Fibroblast of the aortic adventitia (primary cell): ENCODE measurements at places on chromosomes 4 and X.

DNA sequence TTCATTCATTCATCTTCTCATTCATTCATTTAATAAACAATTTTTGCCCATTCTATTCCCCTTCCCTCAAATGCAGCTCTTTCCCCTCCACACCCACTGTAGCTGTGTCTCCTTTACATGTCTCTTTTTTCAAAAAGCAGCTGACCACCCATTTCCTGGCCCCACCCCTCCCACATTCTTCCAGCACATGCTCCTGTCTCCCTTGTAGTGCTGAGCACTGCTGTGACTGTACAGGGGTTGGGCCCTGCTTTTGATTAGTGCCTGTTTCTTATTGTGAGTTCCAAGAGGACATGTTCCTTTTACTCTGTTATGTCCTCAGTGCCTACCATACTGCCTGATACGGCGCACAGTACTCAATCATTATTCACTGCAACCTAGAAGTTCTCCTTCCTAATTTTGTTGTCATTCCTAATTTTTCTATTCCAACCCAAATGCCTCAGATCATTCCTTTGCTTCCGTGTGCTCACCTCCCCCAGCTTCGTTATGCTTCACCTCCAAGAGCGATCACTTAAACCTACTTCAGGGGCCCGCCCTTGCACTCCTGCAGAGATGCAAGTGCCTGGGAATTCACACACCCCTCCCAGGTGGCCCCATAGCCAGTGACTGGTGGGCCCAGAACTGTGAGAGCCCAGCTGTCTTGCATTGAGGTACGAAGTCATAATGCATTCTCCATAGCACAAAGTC, 152.2 kb downstream of the STK32B start:
- no peak for DNase-seq

- DNase-seq = peak; percentile 52
Measured at GRCh38 chrX:69262036-69262936, 97.0 kb upstream of the PJA1 start.

- no peak for DNase-seq
Measured at GRCh38 chr4:108988464-108989195, 225.8 kb upstream of the ETNPPL start.

- peak; percentile 50 for DNase-seq
Measured at GRCh38 chrX:67720344-67720743, 176.5 kb downstream of the AR start.

- no peak for DNase-seq
Measured at GRCh38 chr4:176363072-176363471, 43.3 kb downstream of the SPCS3 start.

DNA sequence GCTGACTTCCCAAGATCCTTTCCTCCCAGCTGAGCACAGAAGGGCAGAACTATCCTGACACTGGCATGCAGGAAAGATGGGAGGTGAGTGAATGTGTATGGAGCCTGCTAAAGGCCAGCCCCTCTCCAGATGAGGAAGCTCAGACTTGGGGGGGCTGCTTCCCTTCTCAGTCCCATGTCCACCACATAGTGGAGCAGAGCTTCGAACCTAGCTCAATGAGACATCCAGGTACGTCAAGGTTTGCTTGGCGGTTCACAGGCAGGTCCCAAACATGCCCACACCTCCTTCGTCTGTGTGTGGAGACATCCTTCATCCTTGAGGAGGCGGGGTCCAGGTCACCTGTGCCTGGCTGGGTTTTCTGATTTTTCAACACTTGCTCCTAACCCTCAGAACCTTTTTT, 31.3 kb downstream of the ACSL1 start:
- DNase-seq = no peak

DNA sequence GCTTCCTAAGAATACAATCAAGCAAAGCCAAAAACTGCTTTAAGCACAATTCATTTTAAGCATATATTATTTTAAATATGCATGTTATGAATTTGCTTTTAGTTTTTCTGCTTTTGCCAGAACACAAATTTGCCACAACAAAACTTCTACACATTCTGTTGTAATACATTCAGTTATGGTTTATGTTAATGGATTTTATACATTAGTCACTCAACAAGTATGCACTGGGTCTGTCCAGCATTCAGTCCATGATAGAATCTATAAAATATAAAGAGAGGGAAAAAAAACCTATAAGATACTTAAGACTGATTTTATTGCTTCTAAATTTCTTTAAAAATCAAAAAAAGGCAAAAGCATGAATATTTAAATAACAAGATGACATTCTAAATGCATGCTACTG, 22.2 kb downstream of the IQCM start:
- DNase-seq = peak; percentile 4

GRCh38 chr4:17068392-17068791, 169.9 kb upstream of the LDB2 start:
- DNase-seq = no peak

DNA sequence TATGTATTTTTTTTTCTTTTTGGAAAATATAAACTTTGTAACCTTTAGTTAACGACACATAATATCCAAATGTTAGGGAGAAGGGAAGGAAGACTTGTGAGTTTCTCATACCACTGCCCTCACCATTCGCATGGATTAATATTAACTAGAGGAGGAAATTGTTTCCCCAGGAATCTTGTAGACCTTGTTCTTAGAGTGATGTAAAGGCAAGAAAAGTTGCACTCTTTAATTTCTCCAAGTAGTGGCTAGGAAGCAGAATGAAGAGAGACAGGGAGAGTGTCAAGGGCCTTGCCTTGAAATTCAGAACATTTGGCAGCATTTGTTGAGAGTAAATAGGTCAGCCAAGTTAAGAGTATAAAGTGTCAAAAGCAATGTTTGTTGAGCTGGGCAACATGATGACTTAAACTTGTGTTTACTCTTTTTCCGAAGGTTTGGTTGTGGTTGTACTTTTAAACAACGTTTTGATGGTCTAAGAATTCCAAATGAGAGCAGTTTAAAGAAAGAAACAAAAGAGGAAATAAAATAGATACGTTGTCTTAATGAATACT, 105.7 kb downstream of the TENM3 start:
- no peak for DNase-seq

DNA sequence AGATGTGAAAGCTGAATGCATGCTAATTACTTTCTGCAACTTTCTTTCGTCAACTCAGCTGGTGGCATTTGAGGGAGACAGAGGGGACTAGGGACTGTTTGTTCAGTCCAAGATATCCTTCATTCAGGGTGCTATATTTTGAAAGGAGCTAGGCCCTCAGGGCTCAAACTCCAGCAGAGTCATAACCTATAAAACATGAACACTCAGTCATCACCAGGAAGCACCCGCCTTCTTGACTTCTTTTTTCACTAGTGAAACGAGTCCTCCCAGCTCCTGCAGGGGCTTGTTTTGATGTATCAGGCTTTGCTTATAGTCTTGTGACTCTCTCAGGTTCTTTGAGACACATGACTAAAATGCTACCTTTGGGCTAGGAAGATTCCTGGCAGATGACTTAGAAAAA, 230.6 kb downstream of the PCDH7 start:
- no peak for DNase-seq

GRCh38 chrX:13142891-13143290, 98.5 kb upstream of the FAM9C start:
- DNase-seq = no peak

DNA sequence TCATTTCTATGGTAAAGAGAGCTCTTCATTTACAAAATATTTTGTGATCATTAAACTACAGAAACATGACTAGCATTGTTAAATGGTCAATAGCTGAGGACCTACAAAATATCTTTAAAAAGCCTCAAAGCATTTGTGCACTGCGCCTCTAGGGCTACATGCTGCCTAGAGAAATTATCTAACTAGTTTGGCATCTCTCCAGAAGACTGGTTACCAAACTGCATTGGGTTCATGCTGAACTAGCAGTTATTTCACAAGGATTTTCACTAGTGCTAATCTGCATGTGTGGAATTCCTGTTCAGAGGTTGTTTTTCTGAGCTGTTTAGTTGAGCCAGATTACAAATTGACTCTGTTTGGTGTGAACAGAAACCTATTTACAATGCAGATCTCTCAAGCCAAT, 58.5 kb upstream of the PITX2 start:
- peak; percentile 14 for DNase-seq

DNA sequence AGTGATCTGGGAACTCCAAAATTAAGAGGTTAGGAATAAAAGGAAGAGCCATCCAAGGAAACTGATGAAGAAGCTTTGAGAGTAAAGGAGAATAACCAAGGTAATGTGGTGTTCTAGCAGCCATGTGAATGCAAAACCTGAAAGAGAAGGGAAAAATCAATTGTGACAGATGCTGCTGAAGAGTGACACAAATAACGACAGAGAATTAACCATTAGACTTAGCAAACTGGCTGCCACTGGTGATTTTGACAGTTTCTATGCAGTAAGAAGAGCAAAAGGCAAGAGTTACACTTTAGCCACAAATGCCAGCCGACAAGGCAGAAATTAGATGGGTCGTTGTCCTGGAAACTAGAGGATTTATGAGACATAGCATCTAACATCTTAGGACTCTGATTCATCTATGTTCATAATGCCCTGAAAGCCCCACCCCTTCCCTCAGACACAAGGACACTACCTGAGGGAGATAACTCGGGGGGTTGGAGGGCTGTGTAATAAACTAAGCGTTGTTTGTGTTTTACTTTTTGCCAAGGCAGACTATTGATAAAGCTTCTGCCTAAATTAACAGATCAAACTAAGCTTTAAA, 13.0 kb upstream of the TMEM144 start:
- DNase-seq = no peak

GRCh38 chr4:23897564-23898109, 7.8 kb upstream of the PPARGC1A start:
- DNase-seq = no peak

DNA sequence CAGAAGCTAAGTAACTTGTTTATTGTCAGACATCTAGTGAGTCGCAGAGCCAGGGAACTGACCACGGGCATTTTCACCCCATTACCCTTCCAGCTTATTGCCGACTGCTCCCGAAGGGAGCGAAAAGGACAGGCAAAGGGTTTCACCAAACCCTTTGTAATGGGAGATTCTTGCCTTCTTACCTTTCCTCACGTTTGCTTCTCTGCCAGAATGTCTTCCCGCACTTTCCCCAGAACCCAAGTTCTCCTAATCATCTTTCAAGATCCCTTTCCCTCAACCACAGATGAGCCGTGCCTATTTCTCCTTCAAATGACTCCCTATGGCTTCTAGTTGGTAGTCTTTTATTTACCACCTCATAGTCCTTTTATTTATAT, 520 bp upstream of the SRP72 start:
- peak; percentile 11 for DNase-seq

GRCh38 chr4:125316401-125316790, 1.6 kb downstream of the FAT4 start:
- no peak for DNase-seq

DNA sequence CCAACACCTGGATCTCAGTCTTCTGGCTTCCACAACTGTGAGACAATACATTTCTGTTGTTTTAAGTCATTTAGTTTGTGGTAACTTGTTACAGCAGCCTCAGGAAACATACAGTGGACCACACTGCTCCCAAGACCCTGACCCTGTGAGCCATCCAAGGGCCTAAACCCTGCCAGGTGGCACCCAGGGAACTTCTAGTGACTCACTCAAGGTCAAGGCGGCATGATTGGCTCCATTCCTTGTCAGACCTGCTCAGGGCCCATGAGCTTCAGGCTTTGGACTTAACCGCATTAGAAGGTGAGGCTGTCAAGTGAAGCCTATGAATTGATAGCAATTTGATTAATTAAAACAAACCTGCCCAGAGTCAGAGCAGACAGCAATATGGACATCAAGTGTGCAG, 165.7 kb upstream of the MAMLD1 start:
- no peak for DNase-seq

GRCh38 chr4:139619644-139620043, 46.0 kb upstream of the MGST2 start:
- DNase-seq = peak; percentile 38

GRCh38 chr4:153242839-153243324, 38.6 kb downstream of the TRIM2 start:
- no peak for DNase-seq

DNA sequence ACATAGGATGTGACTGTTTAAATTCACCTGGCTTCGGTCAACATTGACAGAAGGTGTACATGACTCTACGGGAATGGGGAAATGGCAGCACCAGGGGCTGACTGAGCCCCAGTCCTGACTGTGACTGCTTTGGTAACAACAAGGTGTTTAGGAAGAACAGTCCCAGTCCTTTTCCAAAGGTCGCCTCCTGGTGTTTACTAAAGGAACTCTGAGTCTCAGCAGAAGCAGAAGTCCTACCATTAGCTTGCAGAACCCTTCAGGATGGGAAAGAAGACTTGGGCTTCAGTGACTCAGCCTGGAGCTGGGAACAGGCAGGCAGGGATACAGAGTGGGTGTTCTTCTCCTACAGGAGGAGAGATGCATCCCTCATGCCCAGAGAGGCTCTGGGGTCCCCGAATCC, 103.3 kb downstream of the MGST2 start:
- DNase-seq = no peak

DNA sequence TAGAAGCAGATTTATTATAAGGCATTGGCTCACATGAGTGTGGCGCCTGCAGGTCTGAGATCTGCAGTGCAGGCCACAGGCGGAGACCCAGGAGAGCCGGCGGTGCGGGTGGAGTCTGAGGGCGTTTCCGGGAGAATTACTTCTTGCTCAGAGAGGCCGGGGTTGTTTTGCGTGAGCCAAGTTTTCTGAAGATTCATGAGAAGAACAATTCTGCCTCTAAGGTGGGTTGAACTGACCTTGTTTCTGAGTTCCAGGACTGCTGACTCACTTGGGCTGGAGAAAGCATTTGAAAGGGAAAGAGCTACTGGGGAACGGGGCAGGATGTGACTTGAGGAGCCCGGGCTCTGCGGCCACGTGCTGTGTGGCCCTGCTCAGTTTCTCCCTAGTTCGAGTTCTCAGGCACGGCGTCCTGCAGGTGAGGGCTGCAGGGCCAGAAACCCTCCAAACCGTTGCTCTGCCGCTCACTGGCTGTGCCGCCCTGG, 36.7 kb upstream of the SORCS2 start:
- DNase-seq = peak; percentile 65

GRCh38 chr4:184810720-184811119, 15.0 kb downstream of the ACSL1 start:
- DNase-seq = no peak

DNA sequence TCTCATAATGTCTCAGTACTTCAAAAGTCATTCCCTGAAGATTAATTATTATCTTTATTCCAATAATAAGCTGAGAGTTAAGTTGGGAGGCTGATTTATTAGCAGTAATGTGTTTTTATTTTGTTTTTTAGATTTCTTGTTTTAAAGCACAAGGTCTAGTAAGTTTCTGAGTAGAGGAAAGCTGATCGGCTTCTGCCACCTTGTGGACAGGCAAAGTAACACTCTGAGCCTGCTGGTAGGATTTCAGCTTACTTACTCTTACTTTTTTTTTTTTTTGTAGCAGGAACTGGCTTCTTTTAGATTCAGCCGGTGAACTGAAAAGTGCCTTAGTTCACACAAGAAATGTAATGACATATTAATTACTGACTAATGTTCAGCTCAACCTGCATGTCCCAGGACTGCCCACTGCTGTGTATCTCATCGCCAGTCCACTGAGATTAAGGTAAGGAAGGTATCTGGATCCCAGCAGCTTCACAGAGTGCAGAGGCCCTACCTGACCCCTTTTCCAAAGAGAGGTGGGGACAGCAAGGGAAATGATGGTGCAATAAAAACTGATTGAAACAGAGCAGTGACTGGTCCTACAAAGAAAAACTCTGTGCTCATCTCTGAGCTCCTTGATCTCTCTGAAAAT, 126.5 kb downstream of the ADGRA3 start:
- peak; percentile 93 for DNase-seq
